ENCODE measurements at places on chromosomes 11 and 22. TPM values are rescaled to one million over a fixed set of nuclear protein-coding genes. Genes with fewer than 3 reads are reported as not detected.

OR10D3 gene
- not detected for total RNA-seq

A4GALT gene
- not detected for total RNA-seq

OR56A1 gene
- total RNA-seq = not detected

NUP98 gene
- 115 TPM for total RNA-seq

ADORA2A gene
- 45.1 TPM for total RNA-seq

GLB1L3 gene
- 10.9 TPM for total RNA-seq

OR9Q1 gene
- not detected for total RNA-seq

TESMIN gene
- 3.2 TPM for total RNA-seq

TMPRSS6 gene
- total RNA-seq = 2.0 TPM

TMPRSS13 gene
- 3.4 TPM for total RNA-seq

- H3K4me3 ChIP-seq = no peak overlapping the region
- no peak overlapping the region for H3K27ac ChIP-seq
- peaks cover 22% of the 10 kb centered on the region for H3K4me1 ChIP-seq
- peaks cover 47% of the 10 kb centered on the region for H3K36me3 ChIP-seq
Measured at GRCh38 chr11:108034034-108034433, 25.3 kb downstream of the CUL5 start.

DNA sequence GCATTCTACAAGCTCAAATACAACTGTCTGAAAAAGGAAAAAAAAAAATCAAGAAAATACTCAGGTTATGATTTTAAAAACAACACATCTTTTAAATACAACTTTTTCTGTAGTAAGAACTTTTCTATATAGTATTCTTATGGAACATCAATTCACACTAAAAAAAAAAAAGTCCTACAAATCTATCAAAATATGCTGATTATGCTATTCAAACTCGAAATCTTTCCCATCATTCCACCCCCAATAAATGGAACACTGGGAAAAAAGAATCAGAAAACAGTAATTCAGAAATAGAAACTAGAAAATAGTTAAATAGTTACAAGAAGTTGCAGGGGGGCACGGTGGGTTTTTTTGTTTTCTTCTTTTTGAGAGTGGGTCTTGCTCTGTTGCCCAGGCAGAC is 77.4 kb downstream of the PICALM start:
- H3K4me1 ChIP-seq = peaks cover 21% of the 10 kb centered on the region
- DNase-seq = no peak
- no peaks in the 10 kb centered on the region for H3K27me3 ChIP-seq
- no peak overlapping the region for H3K27ac ChIP-seq

GRCh38 chr11:74460481-74461154 is 6.7 kb downstream of the KCNE3 start:
- DNase-seq = no peak
- no peaks in the 10 kb centered on the region for H3K4me1 ChIP-seq
- peaks cover 5% of the 10 kb centered on the region for H3K27me3 ChIP-seq

GRCh38 chr11:66326261-66327111 is 9.6 kb upstream of the CD248 start:
- no peaks in the 10 kb centered on the region for H3K36me3 ChIP-seq
- peak; percentile 58 for DNase-seq
- H3K27ac ChIP-seq = peak overlapping the region; percentile 80
- H3K4me1 ChIP-seq = peaks cover 32% of the 10 kb centered on the region
- no peaks in the 10 kb centered on the region for H3K27me3 ChIP-seq
- no peak overlapping the region for H3K4me3 ChIP-seq

DNA sequence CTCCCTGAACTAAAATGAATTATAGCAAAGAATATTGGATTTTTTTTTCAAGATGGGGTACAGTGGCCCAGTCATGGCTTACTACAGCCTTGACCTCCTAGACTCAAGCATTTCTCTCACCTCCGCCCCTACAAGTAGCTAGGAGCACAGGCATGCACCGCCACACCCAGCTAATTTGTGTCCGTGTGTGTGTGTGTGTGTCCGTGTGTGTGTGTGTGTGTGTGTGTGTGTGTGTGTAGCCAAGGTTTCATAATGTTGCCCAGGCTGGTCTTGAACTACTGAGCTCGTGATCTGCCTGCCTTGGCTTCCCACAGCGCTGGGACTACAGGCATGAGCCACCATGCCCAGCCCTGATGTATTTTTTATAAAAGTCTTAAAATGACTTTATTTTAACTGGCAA is 12.6 kb downstream of the THYN1 start:
- peaks cover 8% of the 10 kb centered on the region for H3K36me3 ChIP-seq
- no peak for DNase-seq
- H3K27me3 ChIP-seq = no peaks in the 10 kb centered on the region
- H3K4me1 ChIP-seq = no peaks in the 10 kb centered on the region
- no peak overlapping the region for H3K4me3 ChIP-seq

DNA sequence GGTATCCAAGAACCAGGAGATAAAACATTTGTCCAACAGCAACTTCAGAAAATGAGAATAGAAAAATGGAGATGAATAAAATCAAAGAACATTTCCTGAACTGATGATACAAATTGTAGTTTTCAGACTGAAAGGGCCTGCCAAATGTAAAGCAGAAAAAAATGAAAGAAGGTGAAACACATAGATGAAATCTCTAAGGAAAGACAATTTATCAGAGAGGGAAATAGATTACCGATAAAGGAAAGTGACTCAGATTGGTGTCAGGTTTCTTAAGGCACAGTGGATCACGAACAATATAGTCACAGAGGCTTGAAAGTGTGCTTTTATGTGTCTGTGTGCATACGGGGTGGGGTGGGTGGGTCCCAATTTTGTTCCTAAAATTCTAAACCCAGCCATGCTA is 4.1 kb upstream of the STT3A start:
- no peak for DNase-seq
- peaks cover 18% of the 10 kb centered on the region for H3K36me3 ChIP-seq
- no peak overlapping the region for H3K4me3 ChIP-seq
- H3K27ac ChIP-seq = no peak overlapping the region
- H3K4me1 ChIP-seq = peaks cover 7% of the 10 kb centered on the region
- H3K27me3 ChIP-seq = no peaks in the 10 kb centered on the region

GRCh38 chr11:31817054-31817620 is 6.0 kb upstream of the PAX6 start:
- DNase-seq = no peak
- no peaks in the 10 kb centered on the region for H3K36me3 ChIP-seq
- H3K4me3 ChIP-seq = peak overlapping the region; percentile 25
- no peak overlapping the region for H3K27ac ChIP-seq

DNA sequence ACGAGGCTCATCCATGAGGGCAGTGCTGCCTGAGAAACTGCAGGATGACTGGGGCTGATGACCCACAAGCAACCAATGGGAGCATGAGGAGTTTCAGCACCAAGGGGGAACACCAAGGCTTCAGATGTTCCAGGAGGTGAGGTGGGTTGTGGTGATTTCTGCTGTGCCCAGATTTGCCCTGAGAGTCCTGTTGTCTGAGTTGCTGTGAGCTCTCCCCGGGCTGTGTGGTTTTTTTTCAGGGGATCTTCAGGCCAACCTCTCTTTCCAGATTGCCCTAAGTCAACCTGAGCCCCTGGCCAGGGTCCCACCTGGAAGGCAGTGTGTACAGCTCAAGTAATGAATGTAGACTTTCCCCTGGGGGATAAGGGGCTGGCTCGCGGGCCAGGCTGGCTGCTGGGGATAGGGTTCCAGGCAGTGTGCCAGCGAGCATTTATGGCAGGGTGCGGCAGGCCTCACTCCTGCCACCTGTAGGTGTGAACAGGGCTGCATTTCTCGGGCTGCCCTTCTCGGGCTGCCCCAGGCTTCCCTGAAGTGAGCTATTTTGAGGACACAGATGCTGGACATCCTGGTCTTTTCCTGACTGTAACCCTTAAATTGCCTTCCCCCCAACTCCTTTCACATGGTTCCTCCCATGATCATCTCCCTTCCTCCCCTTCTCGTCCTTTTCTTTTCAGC is 9.8 kb downstream of the SLC22A6 start:
- DNase-seq = peak; percentile 29
- peaks cover 17% of the 10 kb centered on the region for H3K27me3 ChIP-seq
- H3K27ac ChIP-seq = no peak overlapping the region

DNA sequence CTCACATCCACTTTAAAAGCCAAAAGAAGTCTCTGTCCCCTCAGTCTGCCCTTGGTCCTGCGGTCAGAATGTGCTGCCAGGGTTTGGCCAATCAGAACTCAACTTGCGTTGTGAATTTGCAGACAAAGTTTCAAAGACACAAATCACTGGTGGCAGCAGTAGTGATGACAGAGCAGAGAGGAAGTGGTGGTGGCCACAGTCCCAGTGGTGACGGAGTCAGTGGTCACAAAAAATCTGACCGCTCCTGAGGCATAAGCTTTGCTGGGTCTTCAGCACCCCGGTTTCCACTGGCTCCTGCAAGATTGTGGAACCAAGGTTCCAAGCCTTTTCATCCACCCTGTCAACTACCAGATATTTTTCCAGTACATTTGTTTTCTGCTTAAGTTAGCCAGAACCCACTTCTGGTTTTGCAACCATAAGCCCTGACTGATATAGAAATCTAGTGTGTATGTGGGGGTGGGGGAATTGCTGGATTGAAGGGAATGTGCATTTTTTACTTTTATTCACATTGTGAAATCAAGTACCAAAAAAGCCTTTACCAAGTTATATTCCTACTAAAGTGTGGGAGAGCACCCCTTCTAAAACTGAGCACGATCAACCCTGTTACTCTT is 112.3 kb downstream of the TMPRSS5 start:
- H3K36me3 ChIP-seq = no peaks in the 10 kb centered on the region
- no peak overlapping the region for H3K4me3 ChIP-seq

- H3K27me3 ChIP-seq = peaks cover 8% of the 10 kb centered on the region
- no peaks in the 10 kb centered on the region for H3K4me1 ChIP-seq
- no peak for DNase-seq
- H3K4me3 ChIP-seq = no peak overlapping the region
Measured at GRCh38 chr11:133796043-133796795, 49.1 kb downstream of the SPATA19 start.

GRCh38 chr11:104451197-104451893 is 287.4 kb upstream of the PDGFD start:
- H3K27ac ChIP-seq = no peak overlapping the region
- no peaks in the 10 kb centered on the region for H3K4me1 ChIP-seq
- no peaks in the 10 kb centered on the region for H3K36me3 ChIP-seq

DNA sequence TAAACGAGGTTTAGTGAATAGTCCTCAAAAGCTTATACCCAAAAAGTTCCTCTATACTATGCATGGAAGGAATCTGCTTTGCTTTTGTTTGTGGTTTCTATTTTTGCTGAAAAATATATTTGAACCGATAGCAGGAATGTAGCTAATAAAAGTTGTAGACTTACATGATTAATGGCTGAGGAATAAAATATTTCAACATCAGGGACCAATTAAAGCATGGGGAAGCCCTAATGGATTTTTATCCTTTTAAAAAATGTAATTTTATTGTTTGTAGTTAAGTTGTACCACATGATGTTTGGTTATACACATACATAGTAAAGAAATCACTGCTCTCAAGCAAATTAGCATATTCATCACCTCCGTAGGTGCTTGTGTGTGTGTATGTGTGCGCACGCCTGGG is 295.3 kb upstream of the CNTN5 start:
- no peak overlapping the region for H3K4me3 ChIP-seq
- no peaks in the 10 kb centered on the region for H3K36me3 ChIP-seq
- no peaks in the 10 kb centered on the region for H3K27me3 ChIP-seq
- H3K4me1 ChIP-seq = no peaks in the 10 kb centered on the region
- no peak overlapping the region for H3K27ac ChIP-seq
- DNase-seq = no peak

GRCh38 chr11:613369-613968 is 2.3 kb downstream of the IRF7 start:
- peaks cover 10% of the 10 kb centered on the region for H3K4me1 ChIP-seq
- H3K36me3 ChIP-seq = peaks cover 14% of the 10 kb centered on the region
- H3K27me3 ChIP-seq = no peaks in the 10 kb centered on the region
- H3K4me3 ChIP-seq = peak overlapping the region; percentile 40
- H3K27ac ChIP-seq = peak overlapping the region; percentile 85

- peaks cover 27% of the 10 kb centered on the region for H3K27me3 ChIP-seq
- no peak for DNase-seq
- no peak overlapping the region for H3K4me3 ChIP-seq
- no peak overlapping the region for H3K27ac ChIP-seq
Measured at GRCh38 chr11:59174664-59175033, 2.7 kb downstream of the DTX4 start.

GRCh38 chr11:19867064-19867463 is 154.4 kb downstream of the NAV2 start:
- no peaks in the 10 kb centered on the region for H3K4me1 ChIP-seq
- peaks cover 18% of the 10 kb centered on the region for H3K27me3 ChIP-seq
- DNase-seq = no peak
- H3K27ac ChIP-seq = no peak overlapping the region
- no peaks in the 10 kb centered on the region for H3K36me3 ChIP-seq
- H3K4me3 ChIP-seq = no peak overlapping the region

- no peaks in the 10 kb centered on the region for H3K4me1 ChIP-seq
- no peak overlapping the region for H3K4me3 ChIP-seq
- H3K27ac ChIP-seq = no peak overlapping the region
- peaks cover 21% of the 10 kb centered on the region for H3K27me3 ChIP-seq
- H3K36me3 ChIP-seq = no peaks in the 10 kb centered on the region
Measured at GRCh38 chr22:27779643-27780042, 21.9 kb downstream of the MN1 start.

DNA sequence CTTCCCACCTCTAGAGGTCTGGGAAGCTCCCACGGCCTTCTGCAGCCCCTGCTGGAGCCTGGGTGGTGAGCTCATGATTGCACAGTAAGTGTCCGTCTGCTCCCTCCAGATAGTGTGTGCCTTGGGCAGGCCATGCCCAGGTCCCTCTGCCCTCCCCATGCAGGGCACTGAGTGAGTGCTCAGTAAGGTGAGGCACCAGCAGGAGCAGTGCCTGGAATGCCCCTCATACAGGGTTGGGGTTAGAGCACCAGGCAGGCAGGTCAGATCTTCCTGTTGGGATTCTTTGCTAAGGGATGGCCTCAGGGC is 50.3 kb downstream of the NAT10 start:
- peaks cover 22% of the 10 kb centered on the region for H3K4me1 ChIP-seq
- DNase-seq = no peak
- H3K36me3 ChIP-seq = peaks cover 9% of the 10 kb centered on the region
- no peak overlapping the region for H3K4me3 ChIP-seq
- H3K27me3 ChIP-seq = no peaks in the 10 kb centered on the region

DNA sequence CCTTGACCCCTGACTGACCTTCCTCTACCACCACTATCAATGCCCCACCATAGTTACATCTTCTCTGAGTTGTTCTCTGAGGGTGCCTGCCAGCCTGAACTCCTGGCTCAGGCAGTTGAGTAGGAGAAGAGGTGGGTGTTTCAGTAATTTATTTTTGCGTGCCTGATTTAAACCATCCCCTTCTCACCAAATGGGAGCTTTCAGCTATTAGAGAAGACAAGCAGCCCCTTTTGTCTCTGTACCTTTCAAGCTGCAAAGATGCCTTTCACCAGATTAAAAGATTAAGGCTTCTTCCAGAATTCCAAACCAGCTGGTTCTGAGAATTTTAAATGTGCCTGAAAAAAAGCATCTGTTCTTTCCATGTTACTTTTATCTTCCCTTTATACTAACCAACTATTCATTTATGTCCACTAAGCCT is 223.8 kb downstream of the FAM76B start:
- no peak for DNase-seq
- H3K27ac ChIP-seq = no peak overlapping the region
- H3K4me3 ChIP-seq = no peak overlapping the region

- H3K36me3 ChIP-seq = no peaks in the 10 kb centered on the region
- no peak overlapping the region for H3K4me3 ChIP-seq
- H3K4me1 ChIP-seq = no peaks in the 10 kb centered on the region
- H3K27ac ChIP-seq = no peak overlapping the region
- H3K27me3 ChIP-seq = peaks cover 18% of the 10 kb centered on the region
- no peak for DNase-seq
Measured at GRCh38 chr22:48474881-48475280, 1352.8 kb downstream of the BRD1 start.

Data from activated naive CD8-positive, alpha-beta T cell treated with anti-CD3 and anti-CD28 coated beads for 36 hours (primary cell).